EL (cell line): ENCODE measurements at places on chromosomes 4 and X.
A peak's percentile ranks its signal among the peaks of the same experiment; 100 is the strongest.

DNA sequence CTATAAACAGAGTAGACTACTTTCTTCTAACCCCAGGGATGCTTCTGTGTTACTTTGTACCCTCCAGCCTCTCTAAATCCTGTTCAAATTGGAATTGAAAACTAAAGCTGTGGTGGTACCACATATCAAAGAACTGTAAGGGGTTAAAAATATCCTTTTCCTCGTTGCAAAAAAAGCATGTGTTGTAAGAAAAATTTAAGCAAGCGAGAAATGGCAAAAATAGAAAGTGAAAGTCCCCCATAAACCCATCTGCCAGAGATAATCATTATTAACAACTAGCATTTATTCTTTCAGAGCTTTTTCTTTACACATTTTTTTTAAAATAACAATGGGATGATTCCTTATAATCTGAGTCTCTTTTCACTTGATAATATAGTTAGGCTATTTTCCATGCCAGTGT lies 40.6 kb downstream of the TMEM164 start:
- no peak for DNase-seq

GRCh38 chr4:183588169-183588675 lies 70.8 kb downstream of the RWDD4 start:
- no peak for DNase-seq

- DNase-seq: no peak
Measured at GRCh38 chr4:71275570-71275969, 63.2 kb upstream of the SLC4A4 start.

GRCh38 chrX:151552743-151553142 lies 10.7 kb upstream of the PASD1 start:
- DNase-seq: no peak

GRCh38 chrX:12843061-12843667 lies 23.7 kb upstream of the TLR7 start:
- DNase-seq: no peak

- DNase-seq: no peak
Measured at GRCh38 chr4:16218950-16219349, 7.3 kb downstream of the TAPT1 start.

DNA sequence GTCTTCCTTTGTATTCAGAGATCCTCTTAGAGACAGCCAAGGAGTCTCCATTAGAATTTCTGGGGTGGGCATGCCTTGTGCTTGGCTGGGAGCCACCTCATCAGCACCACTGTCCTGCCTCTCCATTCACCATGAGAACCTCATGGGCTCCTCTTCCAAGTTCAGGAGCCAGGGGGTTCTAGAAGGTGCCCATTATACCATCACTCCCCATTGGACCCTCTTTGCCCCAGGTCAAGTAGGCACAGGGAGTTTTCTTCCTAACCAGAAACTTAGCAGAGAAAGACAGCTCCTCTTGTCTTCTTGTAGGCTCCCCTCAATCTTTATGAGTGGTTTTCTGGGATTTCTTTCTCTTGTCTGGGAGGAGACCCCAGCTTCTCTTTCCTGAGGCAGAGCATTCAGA lies 31.1 kb downstream of the ASMT start:
- DNase-seq: no peak

DNA sequence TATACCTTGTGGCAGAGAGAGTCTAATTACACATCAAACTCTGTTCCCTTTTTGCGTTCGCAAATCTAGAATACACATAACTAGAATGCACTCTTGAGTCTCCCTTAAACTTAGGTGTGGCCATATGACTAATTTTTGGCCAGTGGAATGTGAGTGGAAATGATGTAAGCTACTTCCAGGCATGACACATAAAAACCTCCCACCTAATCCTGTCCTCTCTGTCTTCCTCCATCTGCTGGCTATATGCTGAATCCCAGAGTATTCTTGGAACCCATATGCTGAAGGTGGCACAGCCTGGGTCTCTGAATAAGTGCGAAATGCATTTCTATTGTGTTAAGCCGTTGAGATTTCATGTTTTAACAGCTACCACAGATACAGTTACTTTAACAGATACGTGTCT lies 269.9 kb upstream of the NRK start:
- no peak for DNase-seq

DNA sequence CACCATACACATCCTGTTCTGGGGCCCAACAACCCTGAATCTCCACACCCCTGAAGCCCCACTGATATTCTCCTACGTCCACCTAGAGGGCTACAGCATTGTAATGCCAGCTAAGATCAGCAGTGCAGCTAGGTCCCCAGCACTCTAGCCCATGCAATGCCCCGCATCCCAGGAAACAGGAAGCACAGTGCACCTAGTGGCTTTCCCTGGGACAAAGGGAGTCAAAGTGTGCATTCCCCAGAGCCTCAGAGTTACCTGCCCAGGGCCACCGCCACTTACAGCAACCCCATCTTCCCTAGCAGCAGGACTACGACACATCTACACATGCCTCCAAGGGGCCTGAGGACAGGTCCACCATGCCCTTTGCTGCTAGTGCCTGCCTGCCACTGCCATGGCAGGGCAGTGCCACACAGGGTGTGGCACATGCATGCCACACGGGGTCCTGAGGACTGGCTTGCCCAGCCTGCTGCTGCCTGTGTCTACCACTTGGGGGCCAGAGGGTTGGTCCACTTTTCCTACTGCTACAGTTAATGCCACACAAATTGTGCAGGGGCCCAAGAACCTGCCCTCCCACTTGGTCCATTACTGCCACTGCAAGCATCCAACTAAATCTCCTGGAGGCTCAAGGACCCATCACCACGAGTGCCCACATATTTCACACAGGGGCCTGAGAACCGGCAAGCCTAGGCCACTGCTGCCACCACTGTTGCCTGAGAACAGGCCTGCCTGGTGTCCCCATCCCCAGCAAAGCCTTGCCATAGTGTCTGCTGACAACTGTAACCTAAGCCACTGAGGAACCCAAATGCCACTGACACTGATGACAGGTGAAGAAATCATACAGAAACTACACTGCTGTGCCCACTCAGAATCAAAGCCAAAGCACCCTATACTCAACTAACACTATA lies 23.7 kb downstream of the TLR6 start:
- DNase-seq: no peak

- no peak for DNase-seq
Measured at GRCh38 chr4:174928174-174928573, 10.0 kb downstream of the ADAM29 start.

DNA sequence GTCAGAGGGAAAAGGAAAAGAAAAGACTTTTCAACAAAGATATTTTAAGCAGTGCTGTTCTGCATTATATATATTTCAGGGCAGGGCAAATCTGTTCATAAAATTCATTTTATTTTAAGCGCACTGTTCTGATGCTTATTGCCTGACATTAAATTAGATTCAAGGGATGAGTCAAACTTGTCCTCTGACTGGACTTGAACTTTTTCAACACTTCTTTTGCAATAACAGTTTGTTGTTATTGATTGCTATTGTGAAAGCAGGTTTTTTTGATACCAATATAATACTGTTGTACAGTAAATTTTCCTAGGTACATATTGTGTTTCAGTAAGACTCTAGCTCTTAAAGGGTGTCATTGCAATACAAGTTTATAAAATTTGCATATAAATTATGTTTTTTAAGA lies 481.3 kb downstream of the NAF1 start:
- no peak for DNase-seq

GRCh38 chrX:9816084-9816700 lies 30.0 kb downstream of the SHROOM2 start:
- DNase-seq: peak; percentile 6

GRCh38 chrX:134999469-134999868 lies 8.7 kb downstream of the SMIM10 start:
- DNase-seq: peak; percentile 58

DNA sequence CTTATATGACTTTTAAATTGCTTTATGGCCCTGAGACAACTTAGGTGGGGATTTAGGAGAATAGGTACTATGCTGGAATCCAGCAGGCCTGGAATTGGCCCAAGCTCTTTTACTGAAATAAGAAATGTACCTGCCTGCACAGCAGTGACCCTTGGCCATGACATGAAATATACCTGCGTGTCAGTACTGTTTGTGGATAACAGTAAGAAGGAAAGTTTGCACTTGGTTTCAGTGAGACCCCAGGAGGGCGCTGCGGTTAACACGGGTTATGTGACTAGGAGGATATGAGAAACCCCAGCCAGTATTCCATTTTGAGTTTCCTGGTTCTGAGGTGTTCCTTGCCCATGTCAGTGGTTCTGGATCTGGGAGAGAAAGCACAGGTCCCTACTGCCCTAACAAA lies 5.3 kb downstream of the MTM1 start:
- DNase-seq: no peak

DNA sequence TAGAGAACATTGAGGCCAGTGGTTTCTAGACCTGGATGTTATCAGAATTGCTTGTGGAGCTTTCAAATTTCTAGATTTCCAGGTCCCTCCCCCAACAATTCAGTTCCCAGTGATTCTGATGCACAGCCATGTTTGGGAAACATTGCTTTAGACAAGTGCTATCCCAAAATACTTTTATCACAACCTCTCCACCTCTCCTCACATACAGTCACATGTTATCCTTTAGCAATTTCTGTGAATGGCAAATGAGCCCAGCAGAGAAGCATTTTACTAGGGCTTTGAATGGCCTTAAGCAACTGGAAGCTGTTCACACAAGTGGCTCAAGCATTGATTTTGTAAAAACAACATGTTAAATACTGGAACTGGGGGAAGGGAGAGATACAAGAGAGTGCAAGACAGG lies 29.7 kb downstream of the DCX start:
- no peak for DNase-seq

GRCh38 chr4:3480528-3481112 lies 17.5 kb downstream of the DOK7 start:
- DNase-seq: peak; percentile 73

DNA sequence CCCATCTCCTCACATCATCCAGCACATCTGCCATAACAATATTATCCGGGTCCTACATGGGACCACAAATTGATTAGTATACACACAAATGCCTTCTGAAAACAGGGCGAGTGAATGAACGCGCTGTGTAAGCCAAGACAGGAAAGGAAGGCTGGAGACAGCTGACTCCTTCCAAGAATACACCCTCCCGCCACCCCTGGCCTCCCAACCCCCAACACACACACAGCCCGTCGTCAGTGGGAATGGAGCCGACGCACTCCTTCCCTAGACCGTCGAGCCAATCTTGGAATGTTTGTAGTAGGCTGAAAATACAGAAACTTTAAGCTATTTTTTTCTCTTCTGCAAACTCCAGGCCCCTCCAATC lies 319 bp upstream of the MAGEH1 start:
- no peak for DNase-seq

DNA sequence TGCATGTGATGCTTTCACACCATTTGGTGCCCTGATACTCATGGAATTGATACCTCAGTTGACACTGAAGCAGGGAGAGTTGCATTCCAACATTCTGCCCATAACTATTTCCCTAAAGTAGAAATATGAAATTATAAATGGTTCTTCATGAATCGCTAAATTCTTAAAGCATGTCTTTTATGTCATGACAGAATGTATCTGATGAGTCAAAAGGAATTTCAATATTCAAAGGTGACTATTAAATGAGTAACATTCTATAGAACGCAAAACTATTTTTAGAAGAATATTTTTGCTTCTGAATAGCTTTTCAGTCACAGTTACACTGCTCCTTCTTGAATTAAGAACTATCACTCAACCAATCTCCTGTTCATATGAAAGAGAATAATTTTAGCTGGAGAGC lies 152.8 kb downstream of the ADGRA3 start:
- DNase-seq: peak; percentile 30

- DNase-seq: peak; percentile 85
Measured at GRCh38 chr4:70705183-70706043, 16.4 kb upstream of the RUFY3 start.

DNA sequence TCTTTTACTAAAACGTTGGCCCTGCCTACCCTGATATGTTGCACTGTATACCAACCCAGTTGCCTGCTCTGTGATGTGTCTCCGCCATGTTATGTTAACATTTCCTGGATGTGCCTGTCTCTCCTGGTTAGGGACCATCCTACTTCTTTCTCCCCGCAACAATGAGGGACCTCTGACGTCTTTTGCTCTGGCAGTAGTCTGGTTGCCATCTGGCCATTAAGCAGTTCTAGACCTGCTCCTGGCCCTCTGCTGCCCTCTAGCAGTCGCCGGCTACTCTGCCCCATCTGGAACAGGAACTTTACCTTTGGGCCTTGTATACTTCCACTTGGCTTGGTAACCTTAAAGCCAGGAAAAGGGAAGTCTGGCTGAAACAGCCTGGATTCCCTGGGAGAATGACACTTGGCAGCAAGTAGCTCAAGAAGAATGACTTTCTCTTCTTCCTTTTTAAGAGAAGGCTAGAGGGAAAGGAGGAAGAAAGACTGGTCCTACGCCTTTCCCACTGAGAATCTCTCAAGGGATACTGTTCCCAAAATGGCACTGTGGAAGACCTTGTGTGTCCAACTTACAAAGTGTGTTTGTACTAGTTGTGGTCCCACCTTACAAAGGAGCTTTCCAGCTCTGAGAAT lies 63.5 kb downstream of the GPC3 start:
- peak; percentile 8 for DNase-seq

DNA sequence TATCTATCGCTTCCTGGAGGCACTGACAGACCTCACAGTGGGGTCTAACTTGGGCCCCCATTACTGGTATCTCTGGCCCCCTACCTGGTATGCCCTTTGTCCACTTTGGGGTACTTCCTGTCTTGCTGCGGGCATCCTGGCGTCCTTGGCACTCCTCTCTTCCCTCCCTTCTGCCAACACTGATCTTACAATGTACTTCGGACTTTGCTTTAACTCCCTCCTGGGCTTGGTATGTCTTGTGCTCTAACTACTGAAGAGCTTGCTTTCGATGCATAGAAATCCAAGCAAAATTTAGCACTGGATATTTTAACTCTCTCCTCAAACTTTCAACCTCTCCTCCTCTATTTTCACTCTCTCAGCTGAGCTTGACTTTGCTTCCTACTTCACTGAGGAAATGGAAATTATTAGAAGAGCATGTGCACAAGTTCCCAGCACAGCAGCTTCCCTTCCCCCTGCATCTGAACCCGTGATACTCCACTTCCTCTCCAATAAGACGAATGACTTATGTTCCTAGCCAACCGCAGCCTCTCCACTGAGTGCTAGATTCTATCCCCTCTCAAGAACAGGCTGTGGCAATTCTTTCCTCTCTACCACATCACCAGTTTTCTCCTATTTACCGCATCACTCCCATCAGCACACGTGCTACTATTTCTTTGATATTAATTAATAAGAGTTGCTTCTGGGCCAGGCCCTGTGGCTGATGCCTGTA lies 52.9 kb downstream of the SUPT20HL2 start:
- peak; percentile 46 for DNase-seq

GRCh38 chr4:74608151-74608949 lies 163.4 kb downstream of the AREG start:
- DNase-seq: peak; percentile 16

DNA sequence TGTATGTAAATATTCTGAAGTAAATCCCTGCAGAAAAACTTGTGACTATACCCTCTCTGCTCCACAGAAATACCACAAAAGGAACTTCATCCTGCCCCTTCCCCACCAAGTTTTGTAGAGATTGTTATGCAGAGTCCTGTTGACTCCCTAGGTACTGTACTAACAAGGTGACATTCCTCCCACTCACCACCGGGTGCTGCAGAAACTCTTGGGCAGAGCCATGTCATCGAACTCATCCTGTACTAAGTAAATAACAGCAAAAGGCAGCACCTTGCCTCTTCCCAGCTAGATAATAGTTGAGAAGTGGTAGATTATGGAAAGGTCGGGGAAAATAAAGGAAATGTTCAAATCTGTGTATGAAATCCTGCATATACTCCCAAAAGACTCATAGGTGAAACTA lies 233.3 kb downstream of the STPG2 start:
- DNase-seq: no peak

- no peak for DNase-seq
Measured at GRCh38 chr4:80229128-80229527, 31.8 kb downstream of the PRDM8 start.

- DNase-seq: no peak
Measured at GRCh38 chr4:85701861-85702321, 226.9 kb downstream of the ARHGAP24 start.

- DNase-seq: no peak
Measured at GRCh38 chr4:42778349-42778748, 114.2 kb upstream of the GRXCR1 start.
